Urinary bladder (tissue), 4 donors: ENCODE measurements at places on chromosomes 5 and 9. TPM values are rescaled to one million over a fixed set of nuclear protein-coding genes. Genes with fewer than 3 reads are reported as not detected.

DMRT2 gene
- polyA plus RNA-seq: 0.10 TPM

TAF11L2 gene
- polyA plus RNA-seq: not detected

CARD6 gene
- 5.9 TPM for polyA plus RNA-seq

SLC6A3 gene
- polyA plus RNA-seq: 0.77 TPM

SPATA31E1 gene
- 0.04 TPM for polyA plus RNA-seq

HTR1A gene
- not detected for polyA plus RNA-seq

CD74 gene
- polyA plus RNA-seq: 554 TPM

NTNG2 gene
- 2.3 TPM for polyA plus RNA-seq

PCSK1 gene
- polyA plus RNA-seq: 0.48 TPM

HTR4 gene
- polyA plus RNA-seq: 0.06 TPM

SLC22A4 gene
- 1.5 TPM for polyA plus RNA-seq

SPATA31A3 gene
- not detected for polyA plus RNA-seq

MLANA gene
- not detected for polyA plus RNA-seq

TMEM167A gene
- polyA plus RNA-seq: 30.1 TPM

ZNF169 gene
- 3.6 TPM for polyA plus RNA-seq

BNC2 gene
- polyA plus RNA-seq: 10.7 TPM

PCDHGC5 gene
- polyA plus RNA-seq: 0.29 TPM

SURF1 gene
- 77.9 TPM for polyA plus RNA-seq

C5orf34 gene
- polyA plus RNA-seq: 3.9 TPM

IFNW1 gene
- polyA plus RNA-seq: not detected

WDR38 gene
- polyA plus RNA-seq: not detected

BSPRY gene
- polyA plus RNA-seq: 2.4 TPM

FGD3 gene
- 5.8 TPM for polyA plus RNA-seq

CAMK2A gene
- polyA plus RNA-seq: 2.6 TPM

TXNDC8 gene
- polyA plus RNA-seq: not detected

PDGFRB gene
- 79.4 TPM for polyA plus RNA-seq

PRR16 gene
- 11.9 TPM for polyA plus RNA-seq

PCDHA11 gene
- 0.06 TPM for polyA plus RNA-seq

PCDHB3 gene
- polyA plus RNA-seq: 1.3 TPM

INSL6 gene
- polyA plus RNA-seq: not detected

ANKRD20A1 gene
- polyA plus RNA-seq: 0.75 TPM

LHX6 gene
- polyA plus RNA-seq: 6.8 TPM

PCDHGA12 gene
- 2.9 TPM for polyA plus RNA-seq

HMMR gene
- polyA plus RNA-seq: 0.67 TPM

SPINK5 gene
- 0.56 TPM for polyA plus RNA-seq

CCDC180 gene
- 3.4 TPM for polyA plus RNA-seq

ENTREP1 gene
- polyA plus RNA-seq: 7.2 TPM

PCDHB10 gene
- polyA plus RNA-seq: 5.1 TPM

GABRG2 gene
- polyA plus RNA-seq: 0.09 TPM

STXBP1 gene
- polyA plus RNA-seq: 28.9 TPM

LHX3 gene
- not detected for polyA plus RNA-seq

ANKRD33B gene
- 4.7 TPM for polyA plus RNA-seq

CMYA5 gene
- 4.3 TPM for polyA plus RNA-seq

OTULINL gene
- 7.1 TPM for polyA plus RNA-seq
